ENCODE measurements at places on chromosomes 11 and 22.

- DNase-seq = no peak
Observed at GRCh38 chr11:35337914-35338305, 81.4 kb downstream of the SLC1A2 start.

GRCh38 chr11:8656291-8656690, 26.2 kb downstream of the TRIM66 start:
- no peak for DNase-seq

DNA sequence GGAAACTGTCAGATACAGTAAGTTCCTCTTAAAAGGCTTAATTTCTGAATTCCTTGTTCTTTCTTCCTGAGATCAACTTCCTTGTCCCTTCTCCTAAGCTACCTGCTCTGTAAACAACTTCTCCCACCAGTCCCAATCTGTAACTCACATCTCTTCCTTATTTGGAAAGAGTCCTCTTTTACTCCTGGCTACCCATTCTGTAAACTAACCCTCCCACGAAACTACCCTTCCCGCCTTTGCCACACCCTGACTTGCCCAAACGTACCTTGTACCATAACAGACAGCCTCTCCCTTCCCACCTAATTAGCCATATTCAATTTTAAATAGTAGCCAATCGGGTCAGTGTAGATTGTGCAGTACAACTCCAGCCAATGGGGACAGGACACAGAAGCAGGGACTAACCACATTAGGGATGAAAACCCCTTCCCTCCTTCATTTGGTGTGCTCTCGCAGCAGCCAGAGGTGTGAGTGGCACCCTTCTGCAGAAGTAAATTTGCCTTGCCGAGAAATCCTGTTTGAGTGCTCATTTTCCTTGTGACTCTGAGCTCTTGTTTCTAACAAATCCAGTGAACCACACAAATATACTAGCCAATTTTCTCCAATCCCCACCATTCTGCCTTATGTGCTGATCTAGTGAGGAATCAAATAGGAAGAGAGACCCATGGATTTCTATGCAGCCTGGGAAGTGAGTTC, 49.5 kb downstream of the ZNF280B start:
- no peak for DNase-seq

- DNase-seq = no peak
Observed at GRCh38 chr11:68775951-68776388, 24.6 kb upstream of the TESMIN start.

DNA sequence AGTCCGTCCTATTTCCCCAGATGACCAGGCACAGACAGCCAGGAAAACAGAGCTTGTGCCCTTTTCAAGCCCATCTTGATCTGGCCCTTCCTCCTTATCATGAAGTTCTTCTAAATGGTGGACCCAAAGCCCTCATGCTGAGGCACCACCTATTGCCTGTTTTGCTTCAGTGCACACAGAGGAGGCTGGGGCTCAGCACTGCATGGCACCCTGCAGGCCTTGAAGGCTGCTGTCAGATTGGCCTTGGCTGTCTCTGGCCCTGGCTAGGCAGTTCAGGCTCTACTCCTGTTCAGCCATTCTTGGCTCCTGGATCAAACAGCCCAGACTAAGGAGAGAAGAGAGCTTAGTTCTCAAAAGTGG, 49.2 kb downstream of the OTOG start:
- no peak for DNase-seq

DNA sequence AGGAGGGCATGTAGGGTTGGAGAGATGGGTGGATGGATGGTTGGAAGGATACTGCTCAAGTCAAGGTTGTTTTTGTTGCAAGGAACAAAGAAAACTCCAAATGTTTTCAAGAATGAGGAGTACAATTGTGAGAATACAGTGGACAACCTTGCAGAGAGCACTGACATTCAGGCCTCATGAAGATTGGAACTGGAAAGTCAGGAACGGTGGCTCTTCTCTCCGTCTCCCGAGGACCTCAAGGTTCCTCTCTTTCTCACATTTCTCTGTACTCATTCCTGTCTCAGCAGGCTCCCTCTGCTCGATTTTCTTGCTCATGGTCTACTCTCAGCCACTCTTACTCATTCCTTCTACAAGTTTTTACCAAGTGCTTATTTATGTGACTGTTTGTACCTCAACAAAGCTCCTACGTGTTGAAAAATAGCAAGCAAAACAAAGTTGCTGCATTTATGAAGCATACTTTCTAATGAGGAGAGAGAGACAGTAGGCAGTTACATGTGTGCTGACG, 97.6 kb downstream of the SWAP70 start:
- DNase-seq = no peak

- DNase-seq = no peak
Observed at GRCh38 chr11:126186708-126187529, 24.5 kb downstream of the RPUSD4 start.

- no peak for DNase-seq
Observed at GRCh38 chr11:24705474-24705873, 208.6 kb downstream of the LUZP2 start.

DNA sequence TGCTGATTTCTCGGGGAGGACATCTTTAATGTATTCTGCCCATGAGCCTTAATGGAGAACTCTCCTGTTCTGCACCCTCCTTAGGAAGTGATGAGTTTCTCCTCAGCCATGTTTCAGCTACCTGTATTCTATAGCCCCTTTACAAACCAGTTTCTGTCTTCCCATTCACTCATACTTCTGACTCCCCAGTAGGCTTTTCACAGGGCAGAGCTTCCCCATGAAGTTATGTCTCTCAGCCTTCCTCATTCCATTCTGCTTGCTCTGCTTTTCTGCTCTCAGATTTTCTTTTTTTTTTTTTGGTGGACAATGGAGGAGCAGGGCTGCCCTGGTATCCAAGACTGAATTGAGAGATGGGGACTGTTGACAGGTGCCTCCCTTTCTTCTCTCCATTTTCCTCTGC, 4.3 kb upstream of the OR52R1 start:
- DNase-seq = no peak

- no peak for DNase-seq
Observed at GRCh38 chr11:17431139-17431538, 42.7 kb upstream of the KCNJ11 start.

DNA sequence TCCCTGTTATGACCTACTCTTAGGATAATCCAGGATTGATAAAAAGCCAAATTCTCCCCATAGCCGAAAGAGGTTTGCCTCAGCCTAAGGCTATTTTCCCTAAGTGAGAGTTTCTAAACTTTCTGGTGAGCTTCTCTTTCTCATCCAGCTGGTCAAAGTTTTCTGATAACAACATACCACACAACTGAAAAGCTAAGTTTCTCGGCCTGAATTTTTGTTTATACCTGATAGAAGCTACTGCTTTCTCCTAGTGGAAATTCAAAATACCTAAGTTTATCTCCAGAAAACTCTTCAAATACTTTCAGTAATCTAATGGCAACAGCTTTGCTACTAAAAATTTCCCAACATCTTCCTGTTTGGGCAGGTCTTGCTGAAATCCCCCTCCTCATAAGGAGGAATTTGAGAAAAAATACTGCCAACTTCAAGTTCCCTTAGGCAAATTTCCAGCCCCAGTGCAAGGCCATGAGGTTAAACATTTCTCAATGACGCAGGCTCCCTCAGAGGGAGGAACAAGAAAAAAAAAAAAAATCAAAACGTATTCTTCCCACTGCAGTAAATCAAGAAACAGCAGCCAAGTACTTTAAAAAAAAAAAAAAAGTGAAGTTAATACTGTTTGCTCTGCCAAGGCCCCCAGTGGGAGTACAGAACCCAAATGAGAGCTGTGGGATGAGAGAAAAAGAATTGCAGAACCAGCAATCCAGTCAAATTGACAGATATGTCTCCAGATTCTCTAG, 127.0 kb downstream of the MRTFA start:
- no peak for DNase-seq

DNA sequence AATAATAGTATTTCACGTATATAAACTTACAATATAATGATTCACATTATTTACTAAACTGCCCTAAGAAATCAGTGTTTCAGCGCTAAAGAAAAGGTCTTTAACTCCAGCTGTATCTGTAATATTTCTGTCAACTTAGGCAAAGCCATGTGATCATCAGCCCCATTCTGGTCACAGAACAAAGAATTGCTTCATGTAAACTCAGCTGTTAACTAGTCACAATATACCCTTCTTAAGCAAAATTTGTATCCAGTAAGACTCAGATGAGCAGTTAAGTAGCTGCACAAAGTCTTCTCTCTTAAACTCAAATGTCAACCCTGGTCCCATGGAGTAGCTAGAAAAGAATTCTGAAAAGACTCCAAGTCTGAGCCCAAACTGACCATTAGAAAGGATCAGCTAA, 26.6 kb downstream of the HPS5 start:
- no peak for DNase-seq

DNA sequence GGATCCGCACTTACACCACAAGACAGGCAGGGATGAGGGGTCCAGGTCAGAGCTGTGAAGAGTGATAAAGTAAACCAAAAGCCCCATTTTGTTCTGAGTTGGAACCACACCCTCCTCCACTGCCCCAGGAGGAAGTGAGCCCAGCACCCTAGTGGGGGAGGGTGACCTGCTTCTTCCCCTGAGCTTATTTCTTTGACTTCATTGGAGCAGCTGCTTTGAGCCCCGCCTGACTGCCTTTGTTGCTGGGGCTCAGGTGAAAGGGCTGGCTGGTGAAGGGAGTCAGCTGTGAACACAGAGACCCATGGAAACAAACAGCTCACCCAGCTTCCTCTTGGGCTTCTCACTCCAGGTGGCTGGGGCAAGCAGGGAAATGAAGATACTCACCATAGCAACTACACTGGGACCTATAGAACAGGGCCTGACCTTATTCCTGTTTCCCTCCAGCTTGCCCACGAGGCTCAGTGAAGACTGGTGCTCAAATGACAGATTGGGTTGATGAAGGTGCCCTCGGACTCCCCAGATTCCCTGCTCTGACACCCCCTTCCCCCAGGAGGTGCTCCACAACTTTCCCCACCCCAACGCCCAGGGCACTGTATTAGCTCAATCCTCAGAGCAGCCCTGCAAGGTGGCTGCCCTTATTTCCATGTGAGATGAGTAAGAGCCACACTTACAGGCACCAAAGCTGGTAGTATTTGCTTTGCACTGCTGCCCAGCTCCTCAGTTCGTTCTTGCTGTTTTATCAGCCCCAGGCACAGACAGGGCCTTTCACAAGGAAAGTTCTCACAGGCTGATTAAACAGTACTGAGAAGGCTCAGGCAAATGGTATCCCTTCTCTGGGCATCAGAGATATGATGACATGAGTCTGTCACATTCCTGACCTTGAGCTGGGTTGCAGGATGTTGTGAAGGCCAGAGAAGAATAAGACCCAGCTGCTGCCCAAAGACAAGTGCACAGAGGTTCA, 2.4 kb downstream of the UCP2 start:
- no peak for DNase-seq

DNA sequence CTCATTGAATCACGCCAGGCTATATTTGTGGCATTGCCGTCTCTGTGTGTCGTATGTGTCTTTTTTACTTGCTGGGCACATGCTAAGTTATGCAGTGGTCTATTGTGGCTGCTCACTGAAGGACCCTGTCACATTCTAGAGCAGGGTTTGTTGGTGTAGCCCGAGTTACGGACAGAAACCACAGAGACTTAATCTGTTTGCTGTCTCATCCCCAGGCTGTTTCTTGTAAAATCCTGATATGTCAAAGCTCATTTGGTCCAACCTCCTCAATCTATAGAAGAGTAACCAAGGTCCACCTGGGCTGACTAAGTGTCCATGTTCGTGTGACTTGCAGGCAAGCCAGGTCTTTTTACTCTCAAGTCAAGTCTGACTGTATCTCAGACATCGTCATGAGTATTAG, 5.0 kb downstream of the DPF2 start:
- DNase-seq = no peak

- no peak for DNase-seq
Observed at GRCh38 chr11:116217006-116217405, 555.8 kb downstream of the BUD13 start.

DNA sequence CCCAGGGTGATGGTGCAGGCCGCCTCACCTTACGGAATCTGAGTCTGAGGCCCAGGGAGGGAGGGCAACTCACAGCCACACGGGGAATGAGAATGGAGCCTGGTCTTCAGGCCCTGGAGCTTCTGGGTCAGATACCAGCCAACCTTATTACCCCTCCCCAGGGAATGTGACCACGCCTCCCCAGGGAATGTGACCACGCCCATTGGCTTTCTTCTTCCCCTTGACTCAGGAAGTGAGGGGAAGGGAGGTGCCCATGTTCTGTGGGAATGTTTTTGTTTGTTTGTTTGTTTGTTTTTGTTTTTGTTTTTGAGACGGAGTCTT, 57.5 kb upstream of the RBFOX2 start:
- DNase-seq = no peak

DNA sequence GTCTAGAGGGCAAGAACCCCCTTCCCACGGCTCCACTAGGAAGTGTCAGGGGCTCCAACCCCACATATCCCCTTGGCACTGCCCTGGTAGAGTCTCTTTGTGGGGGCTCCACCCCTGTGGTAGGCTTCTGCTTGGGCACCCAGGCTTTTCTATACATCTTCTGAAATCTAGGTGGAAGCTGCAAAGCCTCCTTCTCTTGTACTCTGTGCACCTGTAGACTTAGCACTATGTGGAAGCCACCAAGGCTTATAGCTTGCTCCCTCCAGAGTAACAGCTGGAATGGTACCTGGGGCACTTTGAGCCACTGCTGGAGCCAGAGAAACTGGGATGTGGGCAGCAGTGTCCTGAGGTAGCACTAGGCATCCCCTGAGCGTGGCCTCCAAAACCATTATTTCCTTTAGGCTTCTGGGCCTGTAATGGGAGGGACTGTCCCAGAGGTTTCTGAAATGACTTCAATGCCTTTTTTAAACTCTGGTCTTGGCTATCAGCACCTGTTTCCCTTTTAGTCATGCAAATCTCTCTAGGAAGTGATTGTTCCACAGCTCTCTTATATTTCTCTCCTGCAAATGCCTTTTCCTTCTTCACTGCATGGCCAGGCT, 68.4 kb downstream of the TRAF6 start:
- no peak for DNase-seq

DNA sequence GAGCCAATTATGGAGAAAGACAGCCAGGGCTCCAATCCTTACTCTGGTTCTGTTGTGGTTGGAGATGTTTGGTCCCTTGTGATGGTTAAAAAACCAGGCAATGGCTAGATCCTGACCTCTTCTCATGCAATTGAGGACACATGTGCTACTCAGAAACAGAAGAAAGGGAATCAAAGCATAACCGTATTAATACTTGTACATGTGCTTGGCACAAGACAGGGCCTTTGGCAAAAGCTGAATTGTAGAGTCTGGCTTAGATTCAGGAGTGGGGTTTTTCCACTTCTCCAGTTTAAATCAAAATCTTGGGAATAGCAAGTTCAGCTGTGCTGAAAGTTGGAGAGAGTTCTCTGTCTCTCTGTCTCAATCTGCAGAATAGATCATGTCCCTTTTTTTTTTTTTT, 80.1 kb upstream of the E2F8 start:
- DNase-seq = no peak

GRCh38 chr11:110081462-110082376, 11.5 kb upstream of the ZC3H12C start:
- no peak for DNase-seq
